ENCODE measurements at places on chromosomes 7 and 10.

- DNase-seq: no peak
Observed at GRCh38 chr10:84946904-84947303, 618.5 kb downstream of the CCSER2 start.

GRCh38 chr10:78560341-78560688, 508.5 kb upstream of the ZMIZ1 start:
- no peak for DNase-seq

DNA sequence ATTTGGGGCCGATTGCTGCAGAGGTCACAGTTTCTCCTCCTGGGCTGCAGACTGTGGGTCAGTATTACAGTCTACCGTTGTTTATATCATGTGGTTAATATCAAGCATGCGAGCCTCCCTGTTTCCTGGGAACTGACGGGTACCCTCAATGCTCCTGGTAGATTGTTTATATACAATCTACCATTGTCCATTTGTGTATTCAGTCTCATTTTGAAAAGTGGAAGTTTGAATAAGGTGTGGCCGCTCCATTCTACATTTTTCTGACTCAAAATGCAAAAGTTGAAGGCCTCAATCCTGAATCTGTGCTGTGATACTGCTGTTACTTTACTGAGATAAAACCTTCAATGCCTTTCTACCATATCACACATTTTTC, 107.9 kb downstream of the ACTR3B start:
- no peak for DNase-seq

- no peak for DNase-seq
Observed at GRCh38 chr7:131016230-131016629, 282.2 kb upstream of the KLF14 start.

GRCh38 chr7:92831716-92832533, 4.4 kb downstream of the CDK6 start:
- peak; percentile 37 for DNase-seq

GRCh38 chr7:24964191-24964590, 15.8 kb downstream of the OSBPL3 start:
- no peak for DNase-seq

DNA sequence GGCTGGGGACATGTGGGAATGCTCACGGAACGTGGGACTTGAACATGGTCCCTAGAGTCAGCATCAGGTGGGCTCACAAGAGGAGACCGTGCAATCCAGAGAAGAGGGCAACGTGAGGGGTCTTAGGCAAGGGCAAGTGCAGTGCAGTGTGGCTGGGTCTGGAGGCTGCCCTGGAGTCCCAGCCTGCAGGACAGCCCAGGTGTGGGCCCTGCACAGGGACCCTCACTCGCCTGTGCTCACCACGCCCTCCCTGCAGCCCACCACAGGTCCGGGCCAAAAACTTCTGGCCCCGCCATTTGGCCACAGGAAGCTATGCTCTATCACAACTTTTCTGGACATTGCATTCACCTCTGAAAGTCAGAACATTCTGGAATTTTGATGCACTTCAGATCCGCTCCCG, 133.5 kb downstream of the PAXIP1 start:
- no peak for DNase-seq

DNA sequence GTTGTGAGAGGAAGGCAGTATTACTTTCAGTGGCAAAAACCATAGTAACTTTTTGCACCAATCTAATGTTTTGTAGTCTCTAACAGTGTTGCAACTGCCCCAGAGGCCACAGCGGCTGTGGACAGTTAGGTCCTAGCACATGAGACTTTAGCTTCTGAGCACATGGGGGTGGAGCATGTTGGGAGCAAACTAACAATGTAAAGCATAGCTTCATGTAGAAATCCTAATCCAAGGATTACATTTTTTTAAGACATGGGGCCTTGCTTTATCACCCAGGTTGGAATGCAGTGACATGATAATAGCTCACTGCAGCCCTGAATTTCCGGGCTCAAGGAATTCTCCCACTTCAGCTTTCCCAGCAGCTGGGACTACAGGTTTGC, 49.0 kb downstream of the LAMB1 start:
- no peak for DNase-seq

GRCh38 chr7:90844421-90844820, 248.3 kb downstream of the CDK14 start:
- DNase-seq: no peak

- DNase-seq: no peak
Observed at GRCh38 chr7:82998436-82998835, 164.2 kb downstream of the PCLO start.

- DNase-seq: peak; percentile 37
Observed at GRCh38 chr10:88986549-88987242, 3.9 kb upstream of the FAS start.

DNA sequence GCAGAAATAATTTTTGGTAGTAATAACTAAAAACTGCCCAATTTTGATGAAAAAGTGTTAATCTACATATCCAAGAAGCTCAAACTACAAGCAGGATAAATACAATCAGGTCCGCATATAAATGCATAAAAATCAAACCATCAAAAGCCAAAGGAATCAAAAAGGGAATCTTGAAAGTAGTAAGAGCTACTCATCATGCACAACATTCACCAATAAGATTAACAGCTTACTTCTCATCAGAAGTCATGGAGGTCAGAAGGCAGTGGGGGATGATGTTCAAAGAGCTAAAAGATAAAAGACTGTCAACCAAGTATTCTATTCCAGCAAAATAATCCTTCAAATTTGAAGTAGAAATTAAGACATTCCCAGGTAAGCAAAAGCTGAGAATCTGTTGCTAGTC, 76.4 kb downstream of the CRPPA start:
- DNase-seq: no peak

DNA sequence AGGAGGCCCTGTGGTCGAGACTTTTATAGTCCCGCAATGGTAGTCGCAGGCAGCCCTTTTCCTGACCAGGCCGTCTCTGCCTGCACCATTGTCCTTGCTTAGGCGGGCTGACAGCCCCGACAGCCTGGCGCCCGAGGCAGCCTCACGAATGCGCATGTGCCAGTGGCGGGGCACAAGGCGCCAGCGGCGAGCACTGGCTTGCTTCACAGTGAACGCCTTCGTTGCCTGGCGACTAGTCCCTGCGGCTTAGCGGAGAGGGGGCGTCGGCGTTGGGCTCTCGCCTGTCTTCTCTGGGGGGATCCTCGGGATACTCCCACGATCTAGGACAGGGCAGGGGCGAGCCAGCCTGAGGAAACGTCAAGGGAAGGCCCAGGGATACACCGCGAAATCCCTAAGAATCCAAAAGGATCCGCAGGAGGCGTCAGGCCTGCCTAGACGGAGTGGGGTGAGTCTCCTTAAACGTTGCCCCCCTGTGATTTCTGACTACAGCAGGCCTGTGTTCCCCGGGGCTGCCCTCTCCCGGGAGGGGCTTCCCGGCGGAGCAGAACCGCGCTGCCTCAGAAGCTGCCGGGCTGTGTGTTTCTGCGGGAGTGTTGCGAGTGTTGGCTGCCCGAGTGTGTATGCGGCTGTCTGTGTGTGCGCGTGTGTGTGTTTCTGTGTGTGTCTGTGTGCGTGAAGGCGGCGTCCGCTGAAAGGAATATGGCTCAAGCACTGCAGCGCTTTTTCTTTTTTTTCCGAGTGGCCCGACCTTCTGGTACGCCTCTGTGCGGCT, 20.5 kb upstream of the ZNF273 start:
- DNase-seq: no peak

- no peak for DNase-seq
Observed at GRCh38 chr10:128096486-128097199, 29.6 kb downstream of the MKI67 start.

GRCh38 chr10:74929197-74929596, 102.8 kb downstream of the KAT6B start:
- DNase-seq: no peak

DNA sequence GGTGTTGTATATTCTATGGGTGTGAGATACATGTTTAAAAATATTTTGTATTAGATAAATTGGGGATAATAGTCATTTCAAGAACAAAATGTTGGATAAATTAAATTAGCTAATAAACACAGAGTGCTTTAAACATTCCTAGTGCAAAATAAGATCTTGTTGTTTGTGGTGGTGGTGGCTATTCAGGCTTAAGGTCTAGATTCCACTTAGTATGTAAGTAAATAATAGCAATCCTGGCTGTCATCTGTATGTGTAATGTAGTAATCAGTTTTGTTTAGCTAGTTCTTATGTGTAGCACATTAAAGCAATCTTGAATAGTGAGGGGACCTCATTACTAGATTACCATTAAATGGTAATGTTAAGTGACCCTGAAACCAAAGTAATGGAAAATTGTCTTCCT, 48.7 kb downstream of the KAT6B start:
- no peak for DNase-seq

DNA sequence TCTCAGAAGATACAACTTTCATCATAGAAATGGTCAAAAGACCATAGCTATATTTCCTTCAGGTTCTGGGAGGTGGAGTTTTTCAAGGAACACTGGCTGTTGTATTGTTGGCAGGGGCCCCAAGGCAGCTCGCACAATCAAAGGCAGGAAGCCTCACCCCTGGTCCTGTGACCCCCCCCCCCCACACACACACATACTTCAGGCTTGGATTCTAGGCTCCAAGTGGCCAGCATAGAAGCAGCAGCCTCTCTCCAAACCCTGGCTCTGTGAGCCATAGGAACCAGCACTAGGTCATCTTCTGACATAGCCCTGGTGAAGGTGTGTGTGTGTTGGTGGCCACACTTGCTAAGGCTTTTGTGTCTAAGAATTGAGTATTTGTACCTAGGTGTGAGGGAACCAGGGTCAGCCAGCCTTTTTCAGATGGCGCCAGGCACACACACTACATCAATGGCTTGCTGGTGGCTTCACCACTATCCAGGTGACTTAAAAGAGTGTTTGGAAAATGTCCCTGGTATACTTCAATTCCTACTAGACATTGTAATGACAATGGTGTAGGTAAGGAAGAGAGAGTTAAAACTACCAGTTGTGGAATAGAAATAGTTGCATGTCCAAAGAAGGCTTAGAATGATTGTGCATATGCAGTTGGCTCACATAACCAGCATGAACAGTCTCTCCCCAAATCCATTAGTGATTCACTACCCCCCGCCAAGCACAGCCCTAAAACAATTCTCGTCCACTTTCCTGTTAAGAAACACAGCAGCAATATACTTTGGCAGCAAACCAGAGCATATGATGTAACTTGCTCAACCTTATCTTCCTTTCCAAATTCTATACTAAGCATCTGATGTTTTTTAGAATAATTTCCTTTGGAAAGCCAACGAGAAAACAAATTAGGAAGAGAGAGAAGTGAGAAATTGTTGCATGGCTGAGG, 91.3 kb downstream of the AVL9 start:
- no peak for DNase-seq

DNA sequence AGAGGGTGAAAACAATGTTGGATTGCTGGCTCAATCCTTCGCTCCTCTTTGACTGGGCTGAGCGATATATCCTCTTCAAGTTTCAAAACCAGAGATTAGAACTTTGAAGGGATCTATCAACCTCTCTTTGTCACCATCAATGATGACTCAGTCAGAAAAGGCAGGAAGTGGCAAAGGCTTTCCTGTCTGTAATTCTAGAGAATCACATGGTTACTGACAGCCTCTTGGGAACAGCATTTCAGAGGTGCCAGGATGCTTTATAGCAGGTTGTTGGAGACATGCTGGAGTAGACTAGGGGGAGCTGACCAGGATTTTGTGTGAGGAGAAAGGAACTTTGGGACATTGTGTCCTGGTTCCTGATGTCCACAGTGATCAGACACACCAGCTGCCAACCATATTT, 81.3 kb downstream of the PRKCQ start:
- peak; percentile 90 for DNase-seq

DNA sequence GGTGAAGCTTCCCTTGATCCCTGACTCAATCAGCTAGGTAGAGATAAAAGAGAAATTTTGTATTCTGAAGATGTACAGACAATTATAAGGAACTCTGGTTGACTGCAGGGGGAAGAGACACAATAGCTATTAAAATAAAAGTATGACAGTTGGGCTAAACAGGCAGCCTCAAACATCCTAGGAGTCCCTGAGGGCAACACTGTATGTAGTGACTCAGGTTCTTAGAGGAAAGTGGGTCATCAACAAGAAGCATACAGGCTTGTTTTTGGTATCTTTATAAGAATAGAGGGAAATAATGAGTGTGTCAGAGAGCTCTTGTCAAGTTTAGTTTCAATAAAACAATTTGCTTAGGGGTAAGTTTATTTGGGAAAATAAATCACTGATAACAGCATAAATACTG, 150.3 kb downstream of the AUTS2 start:
- no peak for DNase-seq

DNA sequence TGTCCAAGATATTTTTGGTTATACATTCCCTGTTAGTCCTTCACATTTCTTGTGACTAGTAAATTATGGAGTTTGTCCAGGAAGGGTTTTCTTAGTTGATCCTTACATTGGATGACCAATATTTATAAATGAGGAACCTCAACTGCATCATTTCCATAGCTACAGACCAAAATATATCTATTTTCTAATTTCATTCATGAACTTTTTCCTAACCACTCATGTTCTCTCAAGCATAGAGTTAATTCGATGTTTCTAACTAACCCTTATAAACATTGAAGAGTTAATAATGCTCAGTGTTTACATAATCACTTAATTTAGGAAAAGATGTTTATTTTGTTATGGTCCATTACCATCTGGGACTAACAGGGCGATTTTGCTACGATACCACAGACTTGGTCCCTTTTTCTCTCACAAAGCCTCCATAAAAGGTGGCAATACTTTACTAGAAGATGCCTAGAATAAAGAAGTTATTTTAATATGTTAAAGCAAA, 591.0 kb downstream of the MAGI2 start:
- no peak for DNase-seq

GRCh38 chr7:44050121-44050914, 5.8 kb downstream of the DBNL start:
- no peak for DNase-seq

DNA sequence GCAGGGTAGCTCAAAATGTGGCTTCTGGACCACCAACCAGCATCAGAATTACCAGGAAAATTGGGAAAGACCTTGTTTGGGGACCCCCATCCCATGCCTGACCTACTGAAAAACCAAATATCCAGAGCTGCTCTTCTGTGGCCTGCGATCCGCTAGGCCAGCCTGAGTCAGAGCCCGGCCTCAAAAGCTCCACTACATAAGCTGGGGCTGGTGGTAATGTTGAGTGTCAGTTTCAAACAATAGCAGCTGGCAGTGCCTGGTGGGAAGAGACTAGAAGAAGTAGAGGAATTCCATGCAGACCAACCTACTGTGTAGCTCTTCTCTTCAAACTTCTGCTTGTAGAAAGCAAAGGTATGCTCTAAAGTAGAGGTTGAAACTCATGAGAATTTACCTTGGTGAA, 52.0 kb downstream of the KLRG2 start:
- no peak for DNase-seq
